Cardiac septum (tissue), 1 donor: ENCODE measurements at places on chromosomes 3 and 15. TPM values are rescaled to one million over a fixed set of nuclear protein-coding genes. Genes with fewer than 3 reads are reported as not detected.

DNA sequence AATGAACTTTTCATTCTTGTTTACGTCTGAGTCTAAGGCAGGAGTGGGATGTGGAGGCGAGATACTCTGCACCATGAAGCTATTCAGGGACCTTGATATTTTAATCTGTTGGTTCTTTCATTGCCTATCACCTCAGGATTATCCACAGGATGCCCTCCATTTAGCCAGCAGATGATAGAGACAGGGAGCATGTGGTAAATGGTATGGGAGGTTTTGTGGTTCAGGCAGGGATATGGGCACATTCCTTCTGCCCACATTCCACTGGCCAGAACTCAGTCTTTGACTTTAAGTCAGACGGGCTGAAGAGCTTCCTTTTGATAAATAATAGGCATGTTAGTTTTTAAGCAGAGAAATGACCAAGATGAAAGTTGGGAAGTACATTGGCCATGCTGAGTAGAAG lies 548.0 kb upstream of the CCDC54 start:
- no peak for DNase-seq

DNA sequence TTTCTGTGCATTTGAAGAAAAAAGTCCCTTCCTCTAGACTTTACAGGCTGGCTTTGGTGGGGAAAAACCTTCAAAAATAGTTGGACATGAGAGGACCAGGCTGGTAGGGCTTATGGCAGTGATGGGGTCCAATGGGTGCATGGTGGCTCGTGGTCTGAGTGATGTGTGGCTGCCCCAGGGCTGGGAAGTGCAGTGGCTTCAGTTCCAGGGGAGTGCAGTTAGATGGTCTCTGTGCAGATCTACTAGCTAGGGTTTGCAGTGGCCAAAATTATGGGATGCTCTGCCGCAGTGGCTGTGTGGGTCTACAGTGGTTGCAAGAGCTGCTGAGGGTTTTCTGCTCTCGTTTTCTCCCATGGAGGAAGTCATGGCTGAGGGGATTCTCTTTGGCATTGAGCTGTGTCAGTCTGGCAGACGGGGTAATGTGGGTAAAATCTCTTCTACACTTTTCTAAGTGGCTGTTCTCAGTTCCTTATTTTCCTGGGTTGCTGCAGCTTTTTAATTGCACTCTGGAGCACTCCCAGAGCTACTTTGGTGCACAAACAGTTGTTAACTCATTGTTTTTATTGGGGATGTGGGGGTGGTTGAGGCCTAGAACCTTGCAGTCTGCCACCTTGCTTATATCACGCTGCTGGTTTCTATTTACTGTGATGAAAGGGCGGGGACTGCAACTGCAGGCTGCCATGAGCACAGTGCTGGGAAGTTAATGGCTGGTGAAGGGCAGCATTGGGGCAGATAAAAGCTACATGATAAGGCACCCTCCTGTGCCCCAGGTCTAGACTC lies 1324.6 kb downstream of the NSUN3 start:
- DNase-seq: no peak

The FMN1 gene
- 2.2 TPM for total RNA-seq

The SLCO2A1 gene
- 59.2 TPM for total RNA-seq

The C3orf22 gene
- total RNA-seq: not detected

- DNase-seq: no peak
Observed at GRCh38 chr15:65653801-65654521, 32.2 kb downstream of the SLC24A1 start.

The ZNF502 gene
- 3.9 TPM for total RNA-seq

- DNase-seq: no peak
Observed at GRCh38 chr15:96692826-96693225, 362.3 kb downstream of the NR2F2 start.

DNA sequence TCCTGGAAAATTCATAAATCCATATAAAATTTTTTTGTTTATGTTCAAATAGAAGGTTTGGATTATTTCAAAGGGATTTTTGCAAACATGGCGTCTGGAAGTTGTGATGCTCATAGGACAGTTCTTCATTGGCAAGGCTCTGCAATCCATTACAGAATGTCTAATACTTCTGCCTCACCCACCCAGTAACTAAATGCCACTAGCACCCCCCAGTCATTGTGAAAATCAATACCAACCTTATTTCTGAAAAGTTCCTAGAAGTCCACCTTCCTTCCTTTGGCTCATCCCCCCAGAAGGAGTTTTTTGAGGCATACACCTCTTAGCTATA lies 17.9 kb downstream of the ATP11B start:
- DNase-seq: no peak

The WDR93 gene
- not detected for total RNA-seq

DNA sequence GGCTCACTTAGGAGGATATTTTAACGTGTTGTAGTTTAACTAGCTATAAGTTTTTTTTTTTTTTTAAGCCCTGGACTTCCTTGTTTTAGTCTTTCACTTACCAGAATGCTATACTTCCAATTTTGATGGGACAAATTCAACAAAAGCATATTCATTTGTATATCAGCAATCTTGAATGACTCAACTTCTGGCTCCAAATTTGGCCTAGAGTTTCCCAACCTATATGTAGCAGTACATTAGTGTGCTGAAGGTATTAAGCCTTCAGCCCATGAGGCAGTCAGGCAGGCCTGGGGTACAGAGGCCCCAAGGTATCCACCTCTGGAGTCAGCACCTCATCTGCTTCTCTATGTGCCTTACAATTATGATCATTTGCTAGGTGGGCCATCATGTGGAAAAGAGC lies 5.9 kb downstream of the PBRM1 start:
- no peak for DNase-seq

The IL17RB gene
- 0.08 TPM for total RNA-seq

GRCh38 chr15:25171111-25171811 lies 216.5 kb downstream of the SNRPN start:
- DNase-seq: no peak

The SLC7A14 gene
- not detected for total RNA-seq

GRCh38 chr3:65939801-65940246 lies 98.9 kb downstream of the MAGI1 start:
- DNase-seq: no peak

The GRIP2 gene
- total RNA-seq: 67.8 TPM

The GATA2 gene
- total RNA-seq: 15.6 TPM

- no peak for DNase-seq
Observed at GRCh38 chr3:64260431-64260830, 35.2 kb upstream of the PRICKLE2 start.

The AADACL2 gene
- not detected for total RNA-seq

DNA sequence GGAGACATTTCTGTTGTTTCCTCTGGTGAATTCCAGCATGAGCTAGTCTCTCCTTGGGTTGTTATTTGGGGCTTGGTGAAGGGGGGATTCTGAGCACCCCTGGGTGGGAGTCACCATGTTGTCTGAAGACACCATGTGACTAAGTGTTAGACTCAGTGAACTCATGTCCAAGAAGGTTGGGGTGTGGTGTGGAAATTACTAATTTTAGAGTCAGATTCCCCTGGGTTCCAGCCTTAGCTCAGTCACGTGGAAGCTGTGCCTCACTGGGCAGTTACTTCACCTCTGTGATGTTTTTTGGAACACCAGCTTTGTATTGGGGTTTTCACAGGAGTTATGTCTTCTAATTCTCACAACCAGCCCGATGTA lies 171.5 kb downstream of the RPLP1 start:
- DNase-seq: no peak

The MEX3B gene
- total RNA-seq: 2.6 TPM

The CCDC14 gene
- 10.0 TPM for total RNA-seq

DNA sequence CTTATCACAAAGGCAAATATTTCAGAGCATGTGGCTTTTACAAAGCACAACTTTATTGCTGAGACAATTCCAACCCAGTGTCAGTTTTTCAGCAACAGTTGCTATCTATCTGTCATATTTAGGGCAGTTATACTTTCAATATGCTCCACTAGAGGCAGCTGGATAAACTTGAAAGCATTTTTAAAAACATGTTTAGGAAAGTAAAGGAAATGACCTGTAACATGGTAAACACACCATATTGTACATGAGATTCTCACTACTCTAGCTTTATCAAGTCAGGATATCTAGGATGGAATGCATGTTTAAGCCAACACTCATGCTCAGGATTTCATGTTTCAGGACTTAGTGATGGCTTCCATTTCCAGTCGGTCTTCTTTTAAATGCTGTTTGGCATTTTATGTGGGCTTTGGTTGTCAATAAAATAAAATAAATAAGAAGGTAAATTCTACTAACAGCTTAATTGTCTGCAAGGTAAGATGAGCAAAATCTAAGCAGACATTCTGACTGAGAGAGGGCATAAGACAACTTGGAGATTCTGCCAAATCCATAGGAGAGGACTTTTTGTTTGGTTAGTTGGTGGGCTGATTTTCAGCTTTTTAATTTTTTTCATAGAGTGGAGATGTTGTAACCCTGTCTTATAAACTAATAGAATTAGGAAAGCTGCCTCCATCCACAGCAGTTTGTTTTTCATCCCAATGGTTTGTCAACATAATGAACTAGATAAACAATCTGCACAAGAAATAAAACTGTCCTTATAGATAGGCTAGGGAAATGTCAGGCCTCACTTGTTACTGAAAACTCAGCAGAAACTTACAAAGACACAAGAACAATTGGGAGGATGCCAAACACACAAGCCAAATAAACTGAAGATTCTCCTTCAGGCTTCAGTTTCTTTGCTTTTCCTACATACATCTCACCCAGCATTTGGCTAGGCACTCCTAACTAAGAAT lies 63.4 kb upstream of the CPB1 start:
- DNase-seq: no peak

The UCN2 gene
- total RNA-seq: 0.48 TPM
